ENCODE measurements at places on chromosomes 5 and 9.

DNA sequence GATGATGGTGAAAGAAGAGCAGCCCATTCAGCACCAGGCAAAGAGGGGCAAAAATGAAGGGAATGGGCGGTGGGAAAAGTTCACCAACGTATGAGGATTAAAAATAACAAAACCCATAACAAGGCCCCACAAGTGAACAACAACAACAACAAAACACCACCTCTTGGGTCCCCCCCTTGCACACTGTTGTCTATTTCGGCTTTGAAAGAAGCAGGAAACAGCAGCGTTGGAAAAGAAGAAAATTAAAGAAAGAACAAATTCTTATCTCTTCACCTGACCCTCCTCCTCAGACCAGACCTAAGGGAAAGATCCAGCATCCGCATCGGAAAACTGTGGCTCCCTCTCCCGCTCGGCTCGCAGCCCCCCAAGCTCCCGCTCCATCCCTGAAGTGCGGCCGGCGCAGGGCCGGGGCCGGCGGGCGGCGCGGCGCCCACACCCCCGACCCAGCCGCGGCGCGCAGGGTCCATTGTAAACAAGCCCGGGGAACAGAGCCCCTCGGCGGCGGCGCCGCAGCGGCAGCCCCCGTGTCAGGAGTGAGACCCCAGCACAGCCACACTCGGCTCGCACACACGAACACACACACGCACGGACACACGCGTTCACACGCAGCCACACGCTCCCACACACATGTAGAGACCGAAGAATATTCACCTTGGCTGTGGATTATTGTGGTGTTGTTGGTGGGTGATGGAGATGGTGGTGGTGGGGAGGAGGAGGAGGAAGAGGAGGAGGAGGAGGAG lies 535 bp downstream of the RFX3 start:
- peak; percentile 27 for DNase-seq

DNA sequence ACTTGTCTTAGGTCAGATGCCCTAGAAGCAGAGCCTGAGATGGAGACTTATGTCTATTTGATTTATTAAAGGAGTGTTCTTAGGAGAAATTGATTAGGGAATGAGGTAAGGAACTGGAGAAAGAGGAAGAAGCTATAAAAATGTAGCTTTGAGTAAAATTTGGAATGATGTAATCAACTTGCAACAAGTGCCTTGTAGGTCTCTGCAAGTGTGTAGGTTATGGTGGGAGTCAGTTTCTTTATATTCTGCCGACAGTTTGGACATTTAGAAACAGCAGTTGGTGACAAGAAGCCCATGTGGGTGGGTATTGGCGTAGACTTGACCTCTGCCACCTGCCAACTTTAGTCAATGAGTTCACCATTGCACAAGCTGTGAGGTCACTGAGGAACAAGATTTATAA lies 986.5 kb downstream of the CDH18 start:
- no peak for DNase-seq

DNA sequence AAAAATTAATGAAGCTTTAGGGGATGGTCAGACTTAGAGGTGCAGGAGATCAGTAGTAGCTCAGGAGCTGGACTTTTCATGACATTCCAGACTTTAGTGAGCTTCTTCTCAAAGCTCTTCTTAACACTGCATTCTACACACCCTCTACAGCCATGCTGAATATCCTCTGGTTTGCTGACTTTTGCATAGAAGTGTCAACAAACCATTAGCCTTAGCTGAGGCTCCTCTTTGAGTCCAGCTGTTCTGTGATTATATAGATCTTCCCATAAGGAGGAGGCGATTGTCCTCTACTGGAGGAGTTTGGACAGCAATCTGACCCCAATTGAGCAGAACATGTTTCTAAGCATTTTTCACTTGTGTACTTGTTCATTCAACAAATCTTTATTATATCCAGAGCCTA lies 75.0 kb upstream of the RUSC2 start:
- DNase-seq = no peak

- no peak for DNase-seq
Observed at GRCh38 chr5:157930710-157931109, 71.8 kb upstream of the CLINT1 start.
